ENCODE measurements at places on chromosomes 7 and 10. TPM values are rescaled to one million over a fixed set of nuclear protein-coding genes. Genes with fewer than 3 reads are reported as not detected.

DNA sequence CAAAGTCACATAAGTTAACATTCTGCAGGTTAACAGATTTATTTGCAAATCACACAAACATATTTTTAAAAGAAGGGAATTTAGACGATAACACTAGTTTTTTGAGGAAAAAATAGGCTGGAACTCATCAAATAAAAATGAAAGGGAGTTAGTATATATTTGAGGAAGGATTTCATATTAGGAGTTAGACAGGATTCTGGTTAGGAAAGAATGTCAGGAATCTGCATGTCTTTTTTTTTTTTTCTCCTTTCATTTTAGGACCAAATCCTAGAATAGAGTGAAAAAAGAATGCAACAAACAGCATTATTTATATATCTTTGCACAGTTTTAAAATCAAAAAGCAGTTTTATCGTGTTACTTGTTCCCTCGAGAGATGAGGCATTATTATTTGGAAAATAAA, 8.9 kb upstream of the TRDMT1 start:
- no peak for DNase-seq

GSAP gene
- total RNA-seq: 8.0 TPM

TRUB1 gene
- 11.7 TPM for total RNA-seq

BPGM gene
- total RNA-seq: 7.7 TPM

GRCh38 chr7:85275204-85275603, 88.3 kb upstream of the SEMA3D start:
- DNase-seq: no peak

CUBN gene
- 0.42 TPM for total RNA-seq

ZNF735 gene
- total RNA-seq: not detected

GRCh38 chr10:132363921-132364593, 32.1 kb downstream of the LRRC27 start:
- DNase-seq: peak; percentile 18

GRCh38 chr7:27346531-27347275, 104.1 kb downstream of the EVX1 start:
- peak; percentile 59 for DNase-seq

DNA sequence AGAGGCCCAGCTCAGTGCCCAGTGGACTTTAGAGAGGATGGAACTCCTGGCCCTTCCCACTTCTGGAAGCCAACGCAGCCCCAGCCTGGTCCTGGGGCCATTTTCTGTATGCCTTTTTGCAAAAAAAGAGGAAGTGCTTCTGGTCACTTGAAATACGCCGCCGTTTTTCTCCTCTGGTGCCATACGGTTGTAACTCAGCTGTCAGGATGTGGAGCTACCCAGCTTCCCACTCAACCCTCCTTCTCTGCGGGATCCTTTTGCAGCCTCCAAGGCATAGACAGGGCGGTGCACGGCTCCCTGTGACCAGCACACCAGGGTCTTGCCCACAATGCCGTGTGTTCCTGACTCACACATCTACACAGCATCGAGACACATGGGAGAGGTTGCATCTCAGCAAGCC, 369.6 kb downstream of the TCERG1L start:
- DNase-seq: no peak

GRCh38 chr10:124419635-124420034, 912 bp upstream of the OAT start:
- DNase-seq: peak; percentile 32

DNA sequence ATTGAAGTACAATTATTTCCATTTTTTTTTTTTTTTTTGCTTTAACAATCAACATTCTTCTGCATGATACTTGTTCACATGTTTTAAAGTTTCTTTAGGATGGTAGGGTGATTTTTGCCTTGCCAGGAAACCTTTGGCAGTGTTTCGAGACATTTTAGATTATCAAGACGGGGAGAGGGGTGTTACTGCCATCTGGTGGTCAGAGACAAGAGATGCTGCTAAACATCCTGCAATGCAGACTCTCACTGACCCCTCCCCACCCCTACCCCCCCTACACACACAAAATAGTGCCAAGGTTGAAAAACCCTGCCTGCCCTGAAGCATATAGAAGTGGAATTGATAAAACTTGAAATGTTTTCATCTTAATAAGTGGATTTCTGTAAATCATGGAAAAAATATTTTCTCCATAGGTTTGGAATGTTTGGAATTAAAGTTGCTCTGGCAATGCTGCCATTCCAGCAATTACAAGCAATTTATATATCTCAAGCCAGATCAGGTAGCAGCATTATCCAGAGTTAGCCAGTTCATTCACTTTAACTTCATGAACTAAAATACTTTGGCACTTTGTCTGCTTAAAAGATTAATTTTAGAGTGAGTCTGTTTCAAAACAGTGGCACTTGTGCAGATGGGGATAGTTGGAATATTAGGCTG, 62.1 kb downstream of the SDHAF3 start:
- DNase-seq: no peak

GRCh38 chr10:68305854-68306253, 26.0 kb upstream of the HNRNPH3 start:
- no peak for DNase-seq

DNA sequence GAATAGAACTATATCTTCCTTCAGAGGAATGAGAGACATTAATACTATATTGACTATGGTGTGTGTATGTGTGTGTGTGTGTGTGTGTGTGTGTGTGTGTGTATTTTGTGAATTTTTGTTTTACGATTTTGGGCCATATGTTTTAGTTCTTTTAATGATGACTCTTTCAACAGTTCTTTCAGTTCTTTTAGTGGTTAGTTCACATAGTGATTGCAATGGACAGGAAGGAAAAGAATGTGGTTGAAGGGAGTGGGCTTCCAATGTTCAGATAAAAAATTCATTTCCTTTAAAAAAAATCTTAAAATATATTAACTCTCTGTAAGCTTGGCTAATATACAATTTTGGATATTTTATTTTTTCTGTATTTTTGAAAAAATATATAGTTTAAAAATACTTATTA, 315.7 kb upstream of the DGKB start:
- DNase-seq: no peak

CACNA2D1 gene
- total RNA-seq: 2.5 TPM

- DNase-seq: no peak
Observed at GRCh38 chr10:99524050-99524666, 8.6 kb upstream of the NKX2-3 start.

- no peak for DNase-seq
Observed at GRCh38 chr7:108165723-108166122, 35.6 kb upstream of the LAMB4 start.

DNA sequence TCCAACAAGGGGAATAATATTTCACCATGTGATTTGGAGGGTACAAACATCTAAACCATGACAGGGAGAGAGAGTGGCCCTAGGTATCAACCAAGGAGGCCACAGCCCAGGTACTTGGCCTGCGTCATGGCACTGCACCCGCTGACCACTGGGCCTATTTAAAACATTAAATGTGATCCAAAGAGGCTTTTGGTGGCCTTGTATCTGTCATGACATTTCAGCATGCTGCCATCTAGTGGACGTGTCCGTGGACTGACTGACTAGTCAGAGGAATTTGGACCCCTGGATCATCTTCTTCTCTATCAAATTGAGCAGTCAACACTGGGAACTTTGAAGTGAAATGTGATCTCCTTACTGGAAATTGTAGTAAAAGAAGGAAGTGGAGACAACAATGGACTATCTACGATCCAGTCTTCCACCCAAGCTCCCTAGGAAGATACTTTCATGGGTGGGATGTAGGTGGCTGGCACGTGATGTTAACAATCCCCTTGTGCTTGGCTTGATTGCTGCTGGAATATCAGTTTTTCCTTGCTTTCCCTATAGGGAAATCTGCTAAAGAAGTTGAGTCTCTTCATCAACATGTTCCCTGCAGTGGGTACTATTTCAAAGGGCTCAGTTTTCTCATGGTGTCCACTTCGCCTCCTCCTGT, 24.6 kb upstream of the ITGA8 start:
- DNase-seq: peak; percentile 33

SPDYE11 gene
- total RNA-seq: not detected

DNA sequence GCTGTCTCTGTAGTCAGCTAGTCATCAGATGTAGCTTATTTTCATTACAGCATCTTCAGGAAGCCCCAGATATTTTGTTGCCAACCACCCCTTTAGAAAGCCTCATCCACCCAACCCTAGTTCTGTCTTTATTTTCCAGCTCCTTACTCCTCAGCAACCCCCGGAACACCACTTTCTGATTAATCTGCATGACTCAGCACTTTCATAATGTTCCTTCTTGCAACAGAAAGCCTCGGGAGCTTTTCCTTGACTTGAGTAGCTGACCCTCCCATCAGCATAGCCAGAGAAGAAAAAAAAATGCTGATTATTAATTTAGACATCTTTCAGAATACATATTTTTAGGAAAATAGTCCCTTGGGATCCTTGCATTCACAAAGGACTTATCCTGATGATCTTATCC, 244.0 kb upstream of the CXCL12 start:
- DNase-seq: no peak

TUBAL3 gene
- 38.6 TPM for total RNA-seq

PNLIPRP1 gene
- total RNA-seq: 0.50 TPM

GRCh38 chr10:117488004-117488403, 54.5 kb upstream of the EMX2 start:
- DNase-seq: no peak

PDZD8 gene
- total RNA-seq: 61.3 TPM

GRCh38 chr10:124007773-124008145, 85.6 kb downstream of the CHST15 start:
- no peak for DNase-seq

DNA sequence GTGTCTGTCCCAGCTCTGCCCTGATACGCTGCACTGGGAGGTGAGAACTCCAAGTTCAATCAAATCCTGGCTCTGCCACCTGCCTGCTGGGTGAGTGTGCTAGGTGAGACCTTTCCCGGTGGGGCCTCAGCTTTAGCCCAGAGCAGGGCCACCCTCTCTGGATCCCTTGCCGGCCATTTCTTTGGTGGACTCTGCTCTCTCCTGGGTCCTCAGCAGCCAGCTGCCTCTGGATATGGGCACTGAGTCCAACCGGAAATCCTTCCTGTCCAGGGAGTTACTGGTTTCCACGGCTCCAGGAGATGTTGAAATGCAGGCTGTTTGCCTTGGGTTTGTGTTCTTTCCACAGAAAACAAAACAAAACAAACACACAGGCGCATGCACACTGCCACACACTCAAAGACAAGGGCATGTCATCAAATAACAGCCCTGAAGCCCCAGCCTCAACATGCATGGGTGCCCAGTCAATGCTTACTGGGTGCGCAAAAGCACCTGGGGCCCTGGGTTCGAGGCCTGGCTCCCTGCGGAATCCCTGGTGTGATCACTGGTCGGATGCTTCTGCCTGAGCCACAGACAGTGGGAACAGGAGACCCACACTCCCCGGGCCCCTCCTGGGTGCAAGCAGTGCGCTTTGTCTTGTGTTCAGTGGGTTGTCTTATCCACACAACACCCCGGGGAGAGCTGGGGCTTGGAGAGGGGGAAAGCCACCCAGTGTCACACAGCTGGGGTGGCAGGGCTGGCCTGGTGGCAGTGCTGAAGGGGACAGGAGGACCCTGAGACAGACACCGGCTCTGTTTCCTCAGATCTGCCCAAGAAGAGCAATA, 33.1 kb downstream of the PPIF start:
- peak; percentile 41 for DNase-seq

Measured in left colon (tissue), 2 donors.